ENCODE measurements at places on chromosomes 5 and 9.

DNA sequence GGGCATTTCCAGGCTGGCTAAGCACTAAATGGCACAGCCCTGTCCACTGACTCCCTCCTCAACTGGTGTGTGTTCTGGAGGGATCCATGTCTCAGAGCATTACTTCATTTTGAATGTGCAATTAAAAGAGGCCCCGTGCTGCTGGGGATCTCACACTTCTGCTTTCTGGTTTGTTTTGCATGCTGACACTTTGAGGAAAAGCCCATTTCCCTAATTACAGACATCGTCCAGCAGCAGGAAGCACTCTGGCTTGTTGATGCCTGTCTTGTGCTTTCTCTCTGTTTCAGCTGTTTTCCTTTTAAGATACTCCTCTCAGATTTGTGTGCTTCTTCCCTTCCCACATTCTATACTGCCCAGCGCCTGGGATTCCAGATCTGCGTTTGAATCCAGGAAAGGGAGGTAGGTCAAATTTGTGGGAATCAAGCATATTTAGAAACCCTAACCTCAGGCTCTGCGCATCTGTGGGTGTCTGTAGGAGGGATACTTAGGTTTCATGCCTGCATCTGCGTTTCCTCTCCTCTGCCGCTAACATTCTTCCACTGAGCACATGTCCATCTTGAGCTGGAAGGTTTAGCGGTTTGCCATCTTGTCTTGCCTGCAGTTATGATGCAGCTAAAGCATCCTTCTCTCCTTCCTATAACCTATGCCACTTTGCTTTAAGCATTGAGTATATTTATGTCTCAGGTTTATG, 25.7 kb downstream of the SYK start:
- peak; percentile 58 for DNase-seq

GRCh38 chr5:38806775-38807258, 39.0 kb upstream of the OSMR start:
- no peak for DNase-seq

DNA sequence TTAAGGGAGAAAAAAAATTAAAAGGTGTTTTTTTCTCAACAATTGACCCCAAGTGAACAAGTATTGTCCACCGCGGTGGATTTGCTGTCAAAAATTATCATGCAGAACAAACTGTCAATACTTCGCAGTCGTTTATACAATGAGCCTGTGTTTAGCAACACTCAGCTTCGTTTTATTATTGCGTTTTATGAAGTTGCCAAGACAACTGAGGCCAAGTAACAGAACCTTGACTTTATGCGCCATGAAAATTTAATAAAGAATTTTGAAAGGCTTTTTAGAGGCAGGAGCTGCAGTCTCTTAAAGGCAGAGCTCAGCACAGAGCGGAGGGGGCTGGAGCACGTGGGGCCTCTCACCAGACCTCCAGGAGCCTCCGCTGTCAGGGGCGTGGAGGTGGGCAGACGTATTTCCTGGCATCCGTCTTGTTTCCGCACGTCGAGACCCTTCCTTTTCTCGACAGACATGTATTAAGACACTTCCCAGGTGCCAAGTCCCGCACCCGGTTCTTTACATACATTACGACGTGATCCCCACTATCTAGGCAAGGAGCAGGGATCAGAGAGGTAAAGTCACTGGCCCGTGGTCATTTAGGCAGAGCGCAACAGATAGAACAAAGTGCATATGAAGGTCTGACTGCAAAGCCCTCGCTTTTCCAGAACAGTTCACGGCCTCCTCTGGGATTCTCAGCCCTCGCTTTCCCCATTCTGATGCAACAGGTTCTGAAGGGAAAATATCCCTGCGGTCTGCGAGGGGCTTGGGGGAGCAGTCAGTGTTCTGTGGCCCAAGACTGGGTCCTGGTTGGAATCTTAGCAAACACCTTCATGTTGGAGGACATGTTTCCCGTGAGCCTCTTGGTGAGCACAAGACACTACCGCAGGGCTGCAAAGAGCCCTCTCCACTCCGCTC, 164.4 kb downstream of the DAB2IP start:
- DNase-seq, result no peak

DNA sequence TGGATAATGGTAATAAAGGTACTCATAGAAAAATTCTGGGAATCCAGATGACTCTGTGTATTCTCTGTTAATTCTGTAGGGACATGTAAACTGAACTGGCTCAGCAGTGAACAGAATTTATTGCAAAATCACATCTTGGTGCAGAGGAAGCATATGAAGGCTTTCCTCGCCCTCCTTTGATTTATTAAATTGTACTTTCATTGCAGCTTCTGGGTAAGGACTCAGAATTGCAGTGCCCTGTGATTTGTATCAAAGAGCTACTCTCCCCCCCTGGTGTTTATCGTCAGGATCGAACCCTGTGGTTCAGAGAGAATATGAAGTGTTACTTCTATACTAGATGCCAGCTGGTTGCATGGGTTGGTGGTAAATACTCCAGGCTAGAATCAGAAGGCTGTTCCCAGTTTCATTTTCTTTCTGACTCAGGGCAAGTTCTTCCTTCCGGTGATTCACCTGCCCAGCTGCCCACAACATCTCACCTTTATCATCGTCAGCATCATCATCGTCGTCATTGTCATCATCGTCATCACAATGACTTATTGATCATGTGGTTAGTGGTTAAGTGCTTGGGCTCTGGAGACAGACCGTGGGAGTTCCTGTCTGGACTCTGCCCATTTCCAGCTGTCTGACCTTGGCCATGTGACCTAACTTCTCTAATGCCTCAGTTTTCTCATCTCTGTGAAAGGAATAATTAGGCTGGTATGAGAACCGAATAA, 238.8 kb downstream of the ARHGAP26 start:
- DNase-seq, result peak; percentile 59

DNA sequence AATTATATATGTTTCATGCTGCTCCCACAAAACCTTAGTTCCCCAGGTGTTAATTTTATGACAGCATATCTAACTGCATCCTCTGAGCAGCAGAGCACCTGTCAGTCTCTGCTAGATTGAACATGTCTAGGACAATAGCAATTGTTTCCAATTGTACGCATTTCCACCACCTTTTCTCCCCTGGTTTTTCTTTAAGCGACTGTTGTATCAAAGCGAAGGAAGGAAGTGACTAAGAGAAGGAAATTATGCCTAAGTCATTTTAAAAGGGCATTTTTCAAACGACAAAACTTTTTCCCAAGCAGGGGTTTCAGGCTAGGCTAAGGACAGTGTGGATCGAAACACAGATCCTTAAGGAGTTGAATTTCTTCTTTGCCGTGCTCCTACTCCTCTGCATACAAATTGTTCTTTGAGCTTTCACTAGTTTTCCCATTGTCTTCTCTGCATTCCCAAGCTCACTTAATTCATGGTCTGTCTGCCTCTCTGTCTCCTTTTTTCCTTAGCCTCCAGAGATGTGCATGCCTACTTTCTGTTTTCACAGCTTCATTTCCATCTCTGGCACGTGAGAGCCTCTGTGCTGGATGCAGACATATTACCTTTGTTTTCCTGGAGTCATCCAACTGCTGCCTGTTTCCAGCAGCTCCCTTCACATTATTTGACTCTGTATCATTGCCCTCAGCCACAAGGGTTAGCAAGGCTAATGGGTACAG, 39.4 kb upstream of the STARD4 start:
- no peak for DNase-seq

DNA sequence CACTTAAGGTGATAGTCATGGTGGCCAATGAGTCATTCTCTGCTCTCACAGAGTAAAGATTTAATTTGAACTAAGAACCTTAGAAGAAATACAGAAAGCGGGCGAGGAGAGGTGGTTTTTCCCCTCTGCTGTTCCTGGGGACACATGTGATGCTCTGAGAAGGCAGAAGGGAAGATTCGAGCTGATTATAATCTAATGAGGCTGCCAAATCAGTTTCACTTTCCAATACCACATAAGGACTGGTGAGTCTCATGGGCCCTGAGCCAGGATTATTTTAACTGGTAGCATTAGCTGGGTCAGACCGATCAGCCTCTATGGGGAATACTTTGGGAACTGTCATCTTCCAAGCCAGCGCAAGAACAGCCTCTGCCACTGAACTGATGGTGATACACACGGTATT, 116.5 kb downstream of the SLC1A3 start:
- DNase-seq, result no peak

DNA sequence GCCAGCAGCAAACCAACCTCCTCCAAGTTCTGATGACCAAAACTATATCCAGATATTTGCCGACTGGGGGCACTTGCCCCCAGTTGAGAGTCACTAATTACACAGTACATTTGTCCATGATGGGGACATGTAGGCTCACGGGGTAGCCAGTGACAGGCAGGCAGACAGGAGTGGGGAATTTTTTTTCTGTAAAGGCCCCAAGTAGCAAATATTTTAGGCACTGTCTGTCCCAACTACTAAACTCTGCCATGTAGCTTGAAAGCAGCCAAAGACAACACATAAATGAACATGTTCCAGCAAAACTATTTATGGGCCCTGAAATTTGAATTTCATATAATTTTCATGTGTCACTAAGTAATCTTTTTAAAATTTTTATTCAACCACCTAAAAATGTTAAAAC, 80.7 kb downstream of the GRIA1 start:
- no peak for DNase-seq

DNA sequence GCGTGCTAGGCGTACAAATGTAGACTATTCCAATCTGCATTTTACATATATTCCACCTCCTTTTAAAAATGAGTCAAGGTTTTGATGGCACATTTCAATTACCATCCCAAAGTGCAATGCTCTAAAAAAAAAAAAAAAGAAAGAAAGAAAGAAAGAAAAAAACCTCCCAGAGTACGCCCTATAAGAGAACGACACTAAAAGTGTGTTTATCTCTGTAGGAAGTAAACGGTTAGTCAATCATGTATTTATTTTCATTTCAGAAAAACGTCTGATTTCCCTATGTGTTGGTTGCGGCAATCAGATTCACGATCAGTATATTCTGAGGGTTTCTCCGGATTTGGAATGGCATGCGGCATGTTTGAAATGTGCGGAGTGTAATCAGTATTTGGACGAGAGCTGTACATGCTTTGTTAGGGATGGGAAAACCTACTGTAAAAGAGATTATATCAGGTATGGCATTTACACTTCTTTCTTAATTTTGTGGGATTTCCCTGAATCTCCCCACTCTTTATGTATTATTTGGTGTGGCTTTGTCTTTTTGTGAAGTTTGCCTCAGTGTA, 1.1 kb downstream of the ISL1 start:
- DNase-seq, result no peak

- DNase-seq, result no peak
These were observed 42.1 kb downstream of the GABRA1 start for GRCh38 chr5:161889971-161890370.

DNA sequence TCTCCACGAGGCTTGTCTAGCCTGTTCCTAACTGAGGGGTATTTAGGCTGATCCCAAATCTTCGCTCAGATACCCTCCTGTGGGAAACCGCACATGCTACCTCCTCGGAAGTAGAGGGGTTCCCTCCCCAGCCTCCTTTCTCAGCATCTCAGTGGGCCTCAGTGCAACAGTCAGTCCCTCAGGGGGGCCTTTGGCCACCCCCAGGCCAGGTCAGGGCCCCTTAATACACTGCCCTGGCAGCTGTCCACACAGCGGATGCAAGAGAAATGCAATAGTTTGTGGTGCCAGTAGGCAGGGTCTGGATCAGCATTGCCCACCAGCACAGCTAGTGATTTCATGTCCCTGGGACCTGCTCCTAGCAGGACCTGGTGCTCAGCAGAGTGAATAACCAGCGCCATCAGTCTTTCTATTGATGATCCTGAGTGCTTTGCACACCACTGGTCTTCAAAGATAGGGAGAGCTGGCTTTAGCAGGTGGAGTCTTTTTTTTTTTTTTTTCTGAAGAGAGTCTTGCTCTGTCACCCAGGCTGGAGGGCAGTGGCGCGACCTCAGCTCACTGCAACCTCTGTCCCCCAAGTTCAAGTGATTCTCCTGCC, 7.5 kb downstream of the PLPP7 start:
- DNase-seq, result no peak

DNA sequence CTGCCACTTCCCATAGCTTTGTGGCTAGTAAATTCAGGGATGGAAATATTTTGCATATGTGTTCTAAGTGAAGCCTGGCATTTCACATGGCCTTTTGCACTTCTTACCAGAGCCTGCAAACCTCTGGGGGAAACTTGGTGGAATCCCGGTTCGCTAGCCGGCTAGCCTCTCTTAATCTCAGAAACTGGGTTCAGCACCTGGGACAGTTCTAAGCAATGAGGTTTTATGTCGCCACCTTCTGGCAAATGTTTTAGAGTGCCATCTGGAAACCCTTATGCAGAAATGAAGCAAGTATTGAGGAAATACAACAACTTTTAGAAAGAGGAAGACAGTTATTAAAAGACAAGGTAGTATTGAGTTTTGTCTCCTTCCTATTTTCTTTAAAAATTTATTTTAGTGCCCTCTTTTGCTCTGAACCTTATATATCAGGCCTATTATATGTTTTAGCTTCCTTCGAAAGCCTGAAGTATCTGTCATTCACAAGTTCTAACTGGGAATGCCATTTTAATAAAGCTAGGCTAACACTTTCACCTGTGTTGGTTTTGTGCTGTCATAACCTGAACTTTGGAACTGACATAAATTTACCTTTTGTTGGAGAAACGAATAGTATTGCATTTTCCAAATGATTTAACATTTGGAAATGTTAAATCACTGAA, 963 bp upstream of the HTR1A start:
- DNase-seq, result no peak

GRCh38 chr9:126916909-126917308, 2.3 kb downstream of the RALGPS1 start:
- DNase-seq, result no peak

GRCh38 chr9:4982721-4983482, 2.2 kb upstream of the JAK2 start:
- DNase-seq, result no peak

DNA sequence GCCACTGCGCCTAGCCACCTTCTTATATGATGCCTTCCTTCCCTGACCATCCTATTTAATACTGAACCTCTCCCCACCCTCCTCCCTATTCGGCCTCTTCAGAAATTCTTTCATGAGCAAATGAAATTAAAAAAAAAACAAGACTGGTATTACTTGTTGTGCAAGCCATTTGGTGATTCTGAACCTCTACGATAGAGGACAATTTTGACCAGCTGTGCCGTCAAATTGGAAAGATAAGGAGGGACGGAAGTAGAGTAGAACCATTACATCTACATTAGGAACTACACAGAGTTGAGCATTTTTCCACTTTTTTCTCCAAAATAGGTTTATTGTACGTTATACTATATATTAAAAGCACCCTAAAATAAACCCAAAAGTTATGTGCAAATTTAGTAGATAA, 2.9 kb downstream of the DHX29 start:
- DNase-seq, result no peak

GRCh38 chr5:95042037-95042436, 242.9 kb downstream of the MCTP1 start:
- no peak for DNase-seq
